Choroid plexus epithelial cell (primary cell): ENCODE measurements at places on chromosomes 3 and 15.
A peak's percentile ranks its signal among the peaks of the same experiment; 100 is the strongest.

DNA sequence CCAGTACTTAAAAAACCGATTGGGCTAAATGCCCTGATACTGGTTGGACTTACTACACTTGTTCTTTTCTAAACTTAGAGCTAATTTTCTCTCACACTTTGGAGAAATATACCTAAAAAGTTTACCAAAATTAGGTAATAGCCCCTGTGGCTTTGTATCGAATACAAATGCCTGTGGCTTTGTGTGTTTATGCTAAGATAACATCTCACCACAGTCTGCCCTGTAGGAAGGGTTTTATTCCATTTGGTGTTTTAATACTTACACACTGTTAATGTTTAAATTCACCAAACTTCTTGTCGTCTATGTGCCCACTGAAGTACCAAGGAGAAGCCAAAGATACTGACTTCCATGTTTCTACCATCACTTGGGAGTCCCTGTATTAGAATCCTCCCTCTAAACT, 66.4 kb downstream of the BCHE start:
- DNase-seq: peak; percentile 23

DNA sequence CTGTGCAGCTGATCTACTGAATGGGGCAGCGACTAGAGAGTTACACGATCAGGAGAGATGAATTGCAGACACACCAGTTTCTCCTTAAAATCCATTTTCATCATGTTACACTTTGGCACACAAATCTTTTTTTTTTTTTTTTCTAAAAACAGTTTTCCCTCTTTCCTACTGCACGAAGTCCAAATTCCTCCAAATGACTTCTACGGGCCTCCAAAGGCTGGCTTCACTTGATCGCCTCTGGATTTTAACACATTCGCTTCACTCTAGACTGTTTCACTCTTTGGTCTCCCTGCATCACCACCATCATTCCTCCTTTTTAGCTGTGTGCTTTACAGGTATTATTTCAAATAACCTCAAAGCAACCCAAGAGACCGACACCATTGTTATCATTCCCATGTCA, 268.6 kb downstream of the RORA start:
- no peak for DNase-seq

- no peak for DNase-seq
These were observed 43.7 kb downstream of the CTDSPL start for GRCh38 chr3:37905346-37905745.

DNA sequence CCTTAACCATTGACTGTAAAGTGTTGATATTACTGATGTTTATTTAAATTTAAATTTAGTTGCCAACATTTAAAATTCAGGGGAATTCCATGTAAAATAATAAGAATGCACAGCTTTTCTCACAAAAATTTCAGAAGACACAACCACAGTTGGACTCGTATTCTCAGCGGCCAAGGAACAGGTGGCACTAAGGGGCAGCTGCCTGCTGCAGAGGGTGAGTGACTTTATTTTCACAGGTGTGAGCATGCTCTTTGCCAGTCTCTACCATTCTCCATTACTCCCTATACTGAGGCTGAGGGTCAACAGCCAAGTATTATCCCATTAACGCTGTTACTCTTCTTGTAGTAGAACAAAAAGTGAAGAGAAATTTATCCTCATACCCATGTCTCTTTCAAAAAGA, 92.1 kb upstream of the GADL1 start:
- no peak for DNase-seq

DNA sequence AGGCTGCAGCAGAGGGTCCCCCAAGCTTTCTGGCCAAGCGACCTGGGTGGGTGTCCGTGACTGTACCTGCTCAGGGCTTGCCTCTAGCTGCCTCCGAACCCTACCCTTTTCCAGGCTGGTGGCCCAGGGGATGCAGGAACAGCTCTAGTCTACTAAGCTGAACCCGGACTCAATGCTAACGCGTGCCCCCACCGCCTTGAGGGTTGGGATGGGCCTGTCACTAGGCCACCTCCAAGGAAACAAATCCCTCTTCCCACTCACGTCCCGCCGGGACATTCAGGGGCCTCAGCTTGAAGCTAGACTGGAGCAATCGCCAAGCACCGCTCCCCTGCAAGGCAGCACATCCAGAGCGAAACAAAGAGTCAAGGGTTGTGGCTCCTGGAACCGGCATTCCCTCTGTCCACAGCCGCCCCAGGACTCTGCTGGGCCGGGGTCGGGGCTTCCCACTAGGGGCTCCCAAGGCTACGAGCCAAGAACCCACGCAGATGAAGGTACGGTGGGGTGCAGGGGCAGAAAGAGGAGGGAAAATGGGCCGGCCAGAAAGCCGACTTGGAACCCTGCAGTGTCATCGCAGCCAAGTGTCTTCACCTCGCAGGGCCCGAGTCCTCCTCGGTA, 2.9 kb downstream of the FBXL22 start:
- DNase-seq: peak; percentile 50

DNA sequence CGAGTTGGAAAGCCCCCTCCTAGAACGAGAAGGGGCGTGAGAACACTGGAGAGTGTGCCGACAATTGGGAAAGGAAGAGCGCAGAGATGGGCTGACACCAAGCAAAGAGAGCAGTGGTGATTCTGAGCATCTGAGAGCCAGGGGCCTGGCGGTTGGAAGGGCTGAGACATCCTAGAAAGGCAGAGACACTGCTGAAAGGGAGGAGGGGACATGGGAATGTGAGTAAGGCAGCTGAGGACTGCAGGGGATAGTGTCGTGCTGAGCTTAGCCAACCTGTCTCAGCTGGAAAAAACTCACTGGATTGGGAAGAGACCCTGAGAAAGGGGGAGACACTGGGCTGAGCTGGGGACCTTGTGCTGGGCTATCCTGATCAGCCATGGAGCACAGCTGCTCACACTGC, 58.1 kb upstream of the SLC6A6 start:
- DNase-seq: no peak

DNA sequence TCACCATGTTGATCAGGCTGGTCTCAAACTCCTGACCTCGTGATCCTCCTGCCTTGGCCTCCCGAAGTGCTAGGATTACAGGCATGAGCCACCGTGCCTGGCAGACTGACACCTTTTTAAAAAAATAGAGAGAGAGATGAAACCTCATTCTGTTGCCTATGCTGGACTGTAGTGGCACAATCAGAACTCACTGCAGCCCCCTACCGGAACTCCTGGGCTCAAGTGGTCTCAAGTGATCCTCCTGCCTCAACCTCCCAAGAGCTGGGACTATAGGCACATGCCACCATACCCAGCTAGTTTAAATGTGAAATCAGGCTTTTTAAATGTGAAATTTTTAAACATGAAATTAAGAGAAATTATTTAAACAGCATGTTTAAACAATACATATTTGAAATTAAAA, 265.2 kb upstream of the UBE2E1 start:
- no peak for DNase-seq

DNA sequence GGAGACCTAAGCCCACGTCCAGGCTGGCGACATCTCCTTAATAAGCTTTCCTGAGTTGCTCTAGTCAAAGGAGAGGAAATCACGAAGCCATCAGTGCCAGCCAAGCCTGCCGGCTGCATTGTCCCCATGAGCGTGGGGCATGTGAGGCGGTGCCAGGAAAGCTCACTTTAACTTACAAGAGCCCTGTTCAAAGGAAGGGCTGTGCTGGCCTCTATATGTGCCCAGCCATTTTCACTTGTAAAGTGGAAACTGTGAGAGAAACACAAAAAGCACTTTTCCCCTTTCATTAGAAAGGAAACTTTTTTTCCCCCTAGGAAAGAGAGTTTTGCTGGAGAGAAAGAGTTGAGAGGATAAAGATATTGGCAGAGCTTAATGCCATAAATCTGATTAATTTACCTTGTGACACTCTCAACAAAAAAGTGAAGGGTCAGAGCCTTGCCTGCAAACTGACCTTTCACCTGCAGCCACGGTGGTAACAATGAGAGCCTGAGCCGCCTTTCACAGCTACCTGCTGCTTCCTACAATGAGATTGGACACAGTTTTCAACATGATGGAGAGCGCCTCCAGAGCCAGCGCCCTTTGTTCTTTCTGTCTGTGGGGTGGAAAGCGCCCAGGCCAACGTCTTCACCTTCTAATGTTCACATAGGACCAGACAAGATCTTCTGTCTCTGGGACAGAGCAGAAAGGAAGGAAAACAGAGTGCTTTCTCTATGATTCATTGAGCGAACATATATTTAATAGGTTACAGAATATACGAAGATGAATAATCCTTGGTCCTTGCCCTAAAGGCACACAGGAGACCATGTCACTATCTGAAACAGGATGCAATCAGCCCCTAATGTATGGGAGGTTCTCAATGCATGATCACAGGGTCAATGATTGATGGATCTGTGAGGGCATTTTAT, 233.1 kb upstream of the HES1 start:
- DNase-seq: no peak

GRCh38 chr3:101212730-101213129, 107.6 kb downstream of the IMPG2 start:
- no peak for DNase-seq

DNA sequence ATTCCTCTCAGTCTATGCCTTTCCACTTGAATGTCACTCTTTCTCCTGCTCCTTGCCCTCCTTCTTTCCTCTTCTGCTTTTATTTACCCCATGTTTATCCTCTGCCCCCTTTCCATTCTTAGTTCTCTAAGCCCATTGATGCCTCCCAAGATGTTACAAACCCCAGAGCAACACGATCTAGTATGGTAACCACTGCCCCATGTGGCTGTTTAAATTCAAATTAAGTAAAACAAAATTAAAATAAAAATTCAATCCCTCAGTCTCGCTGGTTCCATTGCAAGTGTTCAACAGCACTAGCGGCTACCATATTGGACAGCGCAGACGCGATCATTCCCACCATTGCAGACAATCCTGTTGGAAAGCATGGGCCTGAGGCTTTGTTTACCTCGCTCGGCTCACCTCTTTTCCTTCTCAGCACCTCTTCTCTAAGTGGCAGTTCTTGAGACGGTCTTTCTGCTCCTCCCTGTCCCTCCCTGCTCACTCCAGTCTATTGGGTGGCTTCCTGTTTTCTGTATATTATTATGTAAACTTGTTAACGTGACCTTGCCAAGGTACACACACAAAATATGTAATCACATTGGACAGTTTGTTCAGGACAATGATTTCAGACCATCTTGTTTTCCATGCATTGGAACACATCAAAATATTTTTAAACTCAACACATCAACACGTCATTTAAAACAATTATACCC, 21.8 kb upstream of the CA12 start:
- DNase-seq: no peak

DNA sequence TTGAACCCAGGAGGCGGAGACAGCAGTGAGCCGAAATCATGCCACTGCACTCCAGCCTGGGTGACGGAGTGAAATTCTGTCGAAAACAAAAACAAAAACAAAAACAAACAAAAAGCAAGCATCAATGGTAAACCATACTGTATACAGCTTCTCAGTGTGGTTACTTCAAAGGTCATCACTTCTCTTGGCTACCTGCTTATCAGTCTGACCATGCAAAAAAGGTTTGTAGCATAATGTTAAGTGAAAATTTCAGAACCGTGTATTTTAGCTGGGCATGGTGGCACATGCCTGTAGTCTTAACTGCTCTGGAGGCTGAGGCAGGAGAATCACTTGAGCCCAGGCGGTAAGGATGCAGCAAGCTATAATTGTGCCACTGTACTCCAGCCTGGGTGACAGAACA, 4.2 kb downstream of the UBXN7 start:
- DNase-seq: no peak

DNA sequence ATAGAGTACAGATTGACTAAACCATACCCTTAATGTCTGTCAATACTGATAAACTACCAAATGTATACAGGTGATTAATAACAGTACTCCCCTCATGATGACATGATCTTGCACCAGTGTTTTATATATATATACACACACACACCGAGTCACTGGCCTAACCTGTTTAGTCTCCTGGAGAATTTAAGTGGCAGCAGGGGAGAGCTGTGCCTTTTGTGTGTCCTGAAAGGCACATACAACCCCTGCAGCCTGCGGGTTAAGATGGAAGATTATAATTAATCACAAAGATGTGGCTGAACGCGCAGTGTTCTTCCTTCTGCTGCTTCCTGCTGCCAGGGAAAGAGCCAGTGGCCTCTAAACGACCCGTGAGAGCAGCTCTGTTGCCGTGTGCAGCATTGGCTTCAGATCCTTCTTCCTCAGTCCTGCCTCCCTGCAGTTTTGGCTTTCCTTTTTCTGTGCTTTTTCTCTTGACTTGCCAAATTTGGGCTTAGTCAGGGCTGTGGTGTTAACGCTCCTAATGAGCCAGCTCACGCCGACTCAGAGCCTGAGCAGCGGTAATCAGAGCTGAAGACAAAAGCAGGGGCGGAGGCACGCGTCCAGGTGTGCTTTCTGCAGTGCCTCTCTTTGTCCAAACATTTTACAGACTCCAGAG, 42.5 kb upstream of the UBE3A start:
- no peak for DNase-seq

DNA sequence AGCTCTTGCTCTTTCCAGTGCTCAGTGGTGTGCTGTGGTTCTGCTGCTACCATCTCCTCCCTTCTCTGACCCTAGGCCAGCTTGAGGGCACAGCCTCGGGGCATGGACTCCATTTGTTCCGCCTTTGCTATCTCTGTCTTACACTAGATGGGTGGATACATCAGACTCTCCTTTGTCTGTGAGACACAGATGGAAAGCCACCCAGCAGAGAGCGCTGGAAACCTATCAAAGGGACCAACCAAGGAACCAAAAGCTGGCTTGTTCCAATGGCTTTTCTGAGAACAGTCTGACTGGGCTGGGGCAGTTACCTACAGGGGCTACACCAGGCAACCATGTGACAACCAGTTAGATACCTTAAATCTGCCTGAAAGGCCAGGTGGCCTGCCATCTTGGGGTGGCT, 63.8 kb downstream of the NPTN start:
- no peak for DNase-seq

DNA sequence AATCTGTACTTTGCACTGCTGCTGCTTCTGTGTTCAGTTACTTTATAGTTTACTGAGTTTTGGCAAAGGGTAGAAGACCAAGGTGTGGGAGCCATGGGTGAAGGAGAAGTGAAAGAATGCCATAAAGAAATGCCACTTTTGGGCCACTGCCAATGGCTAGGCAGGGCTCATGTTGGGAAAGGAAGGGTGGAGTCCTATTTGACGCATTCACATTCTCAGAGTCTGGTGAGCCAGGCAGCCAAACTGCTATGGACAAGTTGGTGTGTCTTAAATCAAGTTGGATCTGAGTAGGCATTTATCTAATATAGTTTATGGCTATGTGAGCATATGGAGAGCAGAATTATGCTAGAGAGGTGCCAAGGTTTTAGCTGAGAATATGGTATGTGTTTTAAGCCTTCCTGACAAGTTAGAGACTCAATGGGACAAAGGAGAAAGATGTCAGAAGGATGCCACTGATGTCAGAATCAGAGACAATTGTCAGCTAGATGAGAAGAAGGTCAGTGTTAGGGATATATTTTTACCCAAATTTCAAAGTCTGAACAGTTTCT, 296.1 kb downstream of the AGBL1 start:
- no peak for DNase-seq

GRCh38 chr15:70430069-70430468, 332.4 kb upstream of the TLE3 start:
- DNase-seq: peak; percentile 75

DNA sequence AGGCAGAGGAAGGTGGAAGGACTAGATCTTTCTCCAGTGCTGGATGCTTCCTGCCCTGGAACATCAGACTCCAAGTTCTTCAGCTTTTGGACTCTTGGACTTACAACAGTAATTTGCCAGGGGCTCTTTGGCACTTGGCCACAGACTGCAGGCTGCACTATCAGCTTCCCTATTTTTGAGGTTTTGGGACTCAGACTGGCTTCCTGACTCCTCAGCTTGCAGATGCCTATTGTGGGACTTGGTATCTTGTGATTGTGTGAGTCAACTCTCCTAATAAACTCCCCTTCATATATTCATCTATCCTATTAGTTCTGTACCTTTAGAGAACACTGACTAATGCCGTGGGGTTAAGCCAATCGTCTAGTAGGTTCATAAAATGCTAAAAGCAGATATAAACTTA, 8.8 kb upstream of the B3GNT5 start:
- DNase-seq: peak; percentile 26
